Activated CD4-positive, alpha-beta memory T cell treated with anti-CD3 and anti-CD28 coated beads, Interleukin-2, amount 10 ng/mL, durations not matched to agents 7 days and 5 days (primary cell): ENCODE measurements at places on chromosomes 7 and 10. TPM values are rescaled to one million over a fixed set of nuclear protein-coding genes. Genes with fewer than 3 reads are reported as not detected.

DNA sequence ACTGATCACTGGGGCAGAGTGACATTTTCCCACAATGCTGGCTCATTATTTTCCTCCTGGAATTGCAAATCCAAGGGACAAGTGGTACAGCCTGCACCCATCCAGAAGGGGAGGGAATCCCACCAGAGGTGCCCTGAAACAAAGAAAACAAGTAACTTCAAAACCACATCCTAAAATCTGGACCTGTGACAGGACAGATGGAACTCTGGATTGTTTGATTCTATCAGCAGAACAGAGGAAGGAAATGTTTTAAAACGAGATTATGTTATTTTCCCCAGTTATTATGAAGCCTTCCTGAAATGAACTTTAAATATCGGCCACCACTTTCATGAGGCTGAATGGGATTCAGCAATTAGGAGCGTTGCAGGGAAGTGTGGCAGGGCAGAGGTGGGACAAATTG is 62.2 kb upstream of the ECHDC3 start:
- peaks cover 15% of the 10 kb centered on the region for H3K4me1 ChIP-seq
- H3K36me3 ChIP-seq: no peaks in the 10 kb centered on the region
- H3K27me3 ChIP-seq: peaks cover 29% of the 10 kb centered on the region
- no peak for DNase-seq
- H3K4me3 ChIP-seq: no peak overlapping the region
- no peak overlapping the region for H3K27ac ChIP-seq

The NKX2-3 gene
- total RNA-seq: not detected

DNA sequence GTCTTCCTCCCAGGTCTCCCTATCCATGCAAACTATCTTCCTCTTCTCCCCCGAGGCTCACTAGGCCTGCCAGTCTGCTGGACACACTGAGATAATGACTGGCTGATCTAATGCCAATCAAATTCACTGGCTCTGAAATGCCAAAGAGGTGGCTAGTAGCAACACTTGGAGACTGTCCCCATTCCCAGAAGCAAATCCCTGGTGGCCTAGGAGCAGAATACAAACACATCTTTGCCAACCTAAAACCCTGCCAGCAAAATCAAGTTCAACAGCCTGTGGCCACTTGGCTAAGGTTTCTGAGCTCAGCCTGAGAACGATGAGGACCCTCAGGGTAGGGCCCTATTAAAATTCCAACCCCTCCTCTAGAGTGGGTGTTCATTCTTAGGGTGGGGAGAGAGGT is 46.6 kb downstream of the SH3PXD2A start:
- DNase-seq: no peak
- H3K27me3 ChIP-seq: peaks cover 3% of the 10 kb centered on the region
- H3K4me1 ChIP-seq: peaks cover 13% of the 10 kb centered on the region

- no peak overlapping the region for H3K27ac ChIP-seq
- no peak overlapping the region for H3K4me3 ChIP-seq
- no peaks in the 10 kb centered on the region for H3K4me1 ChIP-seq
Measured at GRCh38 chr10:89867964-89868363, 166.6 kb downstream of the KIF20B start.

The OLAH gene
- 4.0 TPM for total RNA-seq
